ENCODE measurements at places on chromosomes 3 and 15.

DNA sequence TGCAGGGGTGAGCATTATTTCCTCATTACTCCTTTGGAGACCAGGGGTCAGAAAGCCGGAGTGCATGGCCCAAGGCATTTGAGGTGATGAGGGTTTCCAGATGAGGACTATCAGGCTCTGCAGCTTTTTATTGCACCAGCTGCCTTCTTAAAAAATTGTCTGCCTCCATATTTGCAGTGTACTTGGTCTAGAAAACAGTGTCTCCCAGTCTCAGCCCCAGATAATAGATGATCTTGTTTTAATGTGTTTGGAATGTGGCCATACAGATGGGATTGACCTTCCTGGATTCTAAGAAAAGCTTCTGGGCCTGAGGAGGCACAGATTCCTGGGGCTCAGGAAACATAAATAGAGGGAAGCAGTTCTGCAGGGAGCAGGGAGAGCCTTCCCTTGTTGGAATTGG lies 123.3 kb downstream of the GABRG3 start:
- no peak for DNase-seq

DNA sequence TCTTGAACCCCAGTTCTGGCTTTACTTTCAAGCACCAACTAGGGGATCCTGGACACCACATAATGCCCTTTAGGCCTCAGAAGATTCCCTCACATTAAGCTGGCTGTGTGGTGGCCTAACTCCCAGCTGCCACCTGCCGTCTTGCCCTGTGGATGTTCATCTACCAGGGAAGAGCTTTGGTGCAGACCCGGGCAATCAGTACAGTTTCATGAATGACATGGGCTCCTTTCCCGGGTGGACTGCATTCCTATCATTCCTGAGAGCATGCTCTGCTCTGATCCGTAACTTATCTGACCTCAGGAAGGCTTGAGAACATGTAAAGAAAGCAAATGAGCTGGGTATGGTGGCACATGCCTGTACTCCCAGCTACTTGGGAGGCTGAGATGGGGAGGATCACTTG lies 50.0 kb upstream of the GSK3B start:
- DNase-seq: no peak

DNA sequence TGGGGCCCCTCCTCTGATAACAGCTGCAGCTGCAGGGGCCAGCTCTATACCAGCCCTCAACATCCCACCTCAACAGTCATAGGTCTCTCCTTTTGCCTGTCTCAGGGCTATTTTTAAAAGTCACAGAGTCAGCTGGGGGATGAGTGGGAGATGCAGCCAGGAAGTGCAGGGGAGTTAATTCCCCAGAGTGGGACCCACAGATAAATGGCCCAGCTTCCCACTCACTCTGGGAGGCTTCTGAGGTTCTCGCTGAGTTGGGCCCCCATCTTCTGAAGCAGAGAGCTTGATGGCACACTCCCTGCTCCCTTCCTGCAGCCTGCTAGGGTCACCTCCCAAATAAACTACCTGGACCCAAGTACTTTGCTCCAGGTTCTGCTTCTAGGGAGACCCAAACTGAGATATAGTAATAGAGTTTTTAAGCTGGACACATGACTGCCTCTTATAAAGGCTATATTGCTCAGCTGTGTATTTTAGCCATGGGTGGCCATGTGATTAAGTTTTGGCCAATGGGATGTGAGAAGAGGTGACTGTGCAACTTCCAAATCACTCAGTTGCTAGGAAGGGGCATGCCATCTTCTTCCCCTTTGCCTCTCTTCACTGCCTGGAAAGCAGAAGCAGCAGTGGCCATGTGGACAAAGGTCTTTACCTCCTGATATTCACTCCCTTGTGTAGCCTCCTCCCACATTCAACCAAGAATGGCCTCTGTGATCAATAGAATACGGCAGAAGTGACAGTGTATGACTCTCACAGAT lies 15.5 kb upstream of the VIPR1 start:
- no peak for DNase-seq

DNA sequence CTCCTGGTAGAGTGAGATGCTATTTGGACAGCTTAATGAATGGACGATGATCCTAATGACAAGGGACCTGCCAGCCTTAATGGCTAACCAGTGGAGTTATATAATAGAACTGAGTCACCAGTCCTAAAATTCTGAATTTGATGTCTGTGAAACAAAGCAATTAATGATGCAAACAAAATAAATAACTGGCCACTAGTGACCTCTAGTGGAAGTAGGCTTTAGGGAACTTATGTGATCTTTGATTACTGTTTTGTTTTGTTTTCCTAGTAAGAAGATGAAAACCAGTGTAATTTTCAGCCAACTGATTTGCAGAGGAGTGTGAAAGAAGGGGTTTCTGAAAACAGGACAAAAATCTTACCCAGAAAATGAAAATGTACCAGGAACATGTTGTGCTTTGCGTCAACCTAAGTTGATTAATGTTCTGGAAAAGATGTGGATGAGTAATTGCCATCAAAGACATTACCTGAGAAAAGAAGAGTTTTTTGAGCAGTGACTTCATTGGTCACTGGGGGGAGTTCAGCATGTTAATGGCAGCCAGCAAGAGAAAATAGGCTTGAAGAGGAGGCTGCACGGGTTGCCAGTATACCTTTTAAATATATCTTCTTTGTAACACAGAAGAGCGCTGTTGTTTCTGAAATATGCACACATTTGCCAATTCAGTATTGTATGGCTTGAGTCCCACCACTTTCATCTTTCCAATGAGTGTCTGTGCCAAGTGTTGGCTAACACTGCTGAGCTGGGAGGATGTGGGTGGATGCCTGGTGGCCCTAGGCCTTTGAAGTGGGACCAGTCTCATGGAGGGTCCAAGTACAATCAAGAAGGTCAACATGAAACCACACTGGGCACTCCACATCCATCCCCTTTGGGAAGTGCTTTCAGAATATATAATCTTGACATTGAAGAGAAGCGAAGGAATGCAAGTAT lies 9.3 kb downstream of the VEPH1 start:
- no peak for DNase-seq

GRCh38 chr3:109161487-109162123 lies 25.1 kb downstream of the C3orf85 start:
- DNase-seq: no peak

DNA sequence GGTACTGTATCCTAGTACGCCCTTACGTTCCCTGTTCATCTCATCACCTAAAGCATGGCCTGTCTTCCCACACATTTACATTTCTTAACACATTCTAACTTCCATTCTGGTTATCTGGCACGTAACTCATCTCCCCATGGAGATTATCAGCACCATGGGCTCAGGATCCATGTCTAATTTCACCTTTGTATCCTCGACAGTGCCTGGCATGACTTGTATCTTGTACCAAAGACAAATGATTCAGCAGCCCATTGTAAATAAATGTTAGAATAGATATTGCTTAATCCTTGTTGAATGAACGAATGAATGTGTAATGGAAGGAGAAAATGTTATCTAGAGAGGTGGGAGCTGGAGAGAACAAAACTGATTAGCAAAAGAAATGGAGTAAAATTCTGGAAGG lies 69.7 kb upstream of the TPM1 start:
- DNase-seq: no peak

DNA sequence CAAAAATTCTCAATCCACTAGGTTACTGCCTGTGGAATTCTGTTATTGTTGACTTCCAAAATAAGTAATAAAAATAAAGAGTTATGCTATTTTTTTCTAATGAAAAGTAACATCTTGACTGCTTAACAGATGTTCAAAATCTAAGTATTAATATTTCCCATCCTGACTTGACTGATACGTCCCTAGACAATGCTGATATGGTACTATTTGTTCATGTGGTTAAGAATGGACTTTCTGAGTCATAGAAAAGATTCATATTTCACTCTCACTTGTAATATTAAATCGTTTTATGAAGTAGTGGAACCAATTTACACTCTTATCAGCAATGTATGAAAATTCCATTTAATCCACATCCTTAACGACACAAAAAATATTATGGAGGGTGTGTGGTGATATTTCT lies 104.8 kb upstream of the PLSCR5 start:
- no peak for DNase-seq

GRCh38 chr3:25403968-25404367 lies 24.1 kb upstream of the RARB start:
- no peak for DNase-seq

GRCh38 chr15:86312486-86312885 lies 232.8 kb downstream of the AGBL1 start:
- DNase-seq: no peak

- no peak for DNase-seq
These were observed 72.2 kb upstream of the RAD18 start for GRCh38 chr3:9035473-9035872.

DNA sequence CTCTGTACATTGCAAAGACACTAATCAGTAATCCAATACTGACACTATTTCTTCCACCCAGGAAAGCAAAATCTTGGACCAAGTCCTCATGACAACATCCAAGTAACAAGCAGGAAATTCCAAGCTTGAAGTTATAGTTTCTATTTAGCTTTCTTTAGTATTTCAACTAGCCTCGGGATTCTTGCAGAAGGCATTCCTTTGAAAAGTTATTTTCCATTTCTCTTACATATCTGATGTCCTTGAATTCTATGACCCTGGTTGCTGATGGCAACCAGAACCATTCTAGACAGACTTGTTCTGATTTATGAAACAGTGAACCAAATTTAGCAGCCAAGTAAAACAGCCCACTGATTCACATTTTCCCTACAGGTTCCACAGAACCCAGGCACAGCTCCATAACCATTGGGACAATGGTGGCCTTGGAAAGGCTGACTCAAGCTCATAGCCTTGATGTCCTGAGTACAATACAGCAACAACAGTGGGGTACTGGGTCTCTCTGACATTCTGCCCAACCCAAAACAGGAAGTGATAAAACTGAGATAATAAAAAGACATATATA lies 26.5 kb downstream of the P3H2 start:
- no peak for DNase-seq

DNA sequence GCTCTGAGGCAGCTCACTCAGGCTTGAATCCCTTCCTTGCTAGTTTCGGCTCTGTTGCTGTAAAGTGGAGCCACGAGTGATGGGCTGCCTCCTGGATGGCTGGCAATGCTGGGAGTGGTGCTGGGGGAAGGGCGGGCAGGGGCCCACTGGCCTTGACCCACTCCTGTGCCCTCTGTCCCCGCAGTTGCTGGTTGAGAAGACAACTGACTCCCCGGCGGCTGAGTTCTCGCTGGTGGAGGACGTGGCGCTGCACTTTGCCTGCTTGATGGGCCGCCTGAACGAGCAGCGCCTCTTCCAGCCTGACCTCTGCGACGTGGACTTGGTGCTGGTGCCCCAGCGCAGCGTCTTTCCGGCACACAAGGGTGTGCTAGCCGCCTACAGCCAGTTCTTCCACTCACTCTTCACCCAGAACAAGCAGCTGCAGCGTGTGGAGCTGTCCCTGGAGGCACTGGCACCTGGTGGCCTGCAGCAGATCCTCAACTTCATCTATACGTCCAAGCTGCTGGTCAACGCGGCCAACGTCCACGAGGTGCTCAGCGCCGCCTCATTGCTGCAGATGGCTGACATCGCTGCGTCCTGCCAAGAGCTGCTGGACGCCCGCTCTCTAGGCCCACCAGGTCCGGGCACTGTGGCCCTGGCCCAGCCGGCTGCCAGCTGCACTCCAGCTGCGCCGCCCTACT lies 4.7 kb downstream of the ZBTB47 start:
- DNase-seq: no peak

GRCh38 chr3:185797108-185797881 lies 27.5 kb downstream of the IGF2BP2 start:
- no peak for DNase-seq

- no peak for DNase-seq
These were observed 43.8 kb upstream of the FGD5 start for GRCh38 chr3:14775011-14775410.

- no peak for DNase-seq
These were observed 60.6 kb downstream of the CHAC1 start for GRCh38 chr15:41013691-41014414.

- DNase-seq: no peak
These were observed at the start of gene KIF7 for GRCh38 chr15:89654847-89655805. Gene KIF7, minus strand, starts transcription at chr15:89655467. Its CDS starts 2,537 bp downstream, at chr15:89652930.

- DNase-seq: no peak
These were observed 742 bp downstream of the CAMKV start for GRCh38 chr3:49868862-49869466.

- no peak for DNase-seq
These were observed 12.3 kb downstream of the BOC start for GRCh38 chr3:113223475-113224281.

GRCh38 chr3:142724682-142725356 lies 985 bp downstream of the TRPC1 start:
- DNase-seq: peak; percentile 1

GRCh38 chr3:194777729-194778128 lies 92.0 kb downstream of the FAM43A start:
- no peak for DNase-seq

DNA sequence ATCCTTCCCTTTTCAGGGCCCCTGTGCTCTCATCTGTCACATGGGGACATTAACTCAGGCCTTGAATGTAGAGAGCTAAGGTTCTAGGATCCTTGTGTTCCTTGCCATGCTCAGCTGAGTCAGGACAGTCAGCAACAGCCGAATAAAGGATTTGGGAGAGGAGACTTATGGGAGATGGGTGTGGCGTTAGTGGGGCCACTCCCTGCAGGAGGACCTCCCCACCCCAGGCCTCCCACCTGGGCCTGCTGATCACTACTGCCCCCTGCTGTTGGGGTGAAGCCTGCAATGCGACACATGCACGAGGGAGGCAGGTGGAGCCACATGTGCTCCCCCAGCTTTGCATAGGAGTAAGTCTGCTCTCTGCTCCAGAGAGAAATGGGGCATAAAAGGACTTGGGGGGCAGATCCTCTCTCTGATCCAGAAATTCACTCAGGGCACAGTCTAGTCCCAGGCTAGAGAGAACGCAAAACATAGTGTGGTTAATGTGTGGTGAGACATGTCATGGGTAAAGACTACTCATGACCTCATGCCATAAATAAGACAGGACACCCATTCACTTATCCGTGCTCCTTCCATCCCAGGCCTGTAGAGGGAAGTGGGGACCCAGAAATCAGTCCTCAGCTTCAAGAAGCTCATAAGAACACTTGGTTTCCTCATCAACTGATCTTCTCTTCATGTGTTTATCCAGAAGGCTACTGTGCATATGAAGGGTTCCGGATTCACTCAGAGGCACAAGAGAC lies 19.4 kb downstream of the RBP1 start:
- DNase-seq: no peak

- no peak for DNase-seq
These were observed 443.2 kb upstream of the FRG2C start for GRCh38 chr3:75220932-75221331.

DNA sequence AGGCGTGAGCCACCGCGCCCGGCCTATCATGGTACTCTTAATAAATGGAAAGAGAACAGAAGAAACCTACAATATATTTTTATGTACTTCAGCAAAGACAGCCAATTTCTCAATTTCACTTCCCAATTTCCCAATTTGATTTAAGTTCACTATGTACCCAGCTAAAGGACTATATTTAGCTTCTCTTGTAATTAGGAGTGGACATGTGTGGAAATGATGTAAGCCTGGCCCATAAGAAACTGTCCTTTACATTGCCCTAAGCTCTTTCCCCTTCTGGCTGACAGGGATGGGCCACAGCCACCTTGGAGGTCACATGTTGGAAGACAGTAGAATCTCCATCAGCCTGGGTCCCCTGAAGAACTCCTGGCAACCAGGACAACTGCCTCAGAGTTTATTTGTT lies 6.2 kb downstream of the TMEM39A start:
- no peak for DNase-seq
